Hippocampal formation (tissue), 2 donors: ENCODE measurements at places on chromosomes 1 and 21.

DNA sequence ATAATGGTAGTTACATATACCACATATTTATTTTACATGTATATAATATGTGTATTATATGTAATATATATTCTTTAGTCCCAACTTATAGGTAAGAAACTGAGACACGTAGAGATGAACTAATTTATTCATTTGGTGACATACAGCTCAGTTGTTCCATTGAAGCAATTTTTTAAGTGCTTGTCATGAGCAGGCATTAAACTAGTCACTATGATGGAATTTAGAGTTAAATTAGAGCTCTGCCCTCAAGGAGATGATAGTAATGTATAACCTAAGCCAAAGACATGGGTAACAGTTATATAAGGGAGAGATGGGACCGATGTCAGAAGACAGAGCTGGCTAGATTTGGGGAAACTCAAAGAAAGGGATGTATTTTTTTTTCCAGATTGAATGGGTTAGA, 83.0 kb downstream of the ST6GALNAC5 start:
- no peak for DNase-seq

DNA sequence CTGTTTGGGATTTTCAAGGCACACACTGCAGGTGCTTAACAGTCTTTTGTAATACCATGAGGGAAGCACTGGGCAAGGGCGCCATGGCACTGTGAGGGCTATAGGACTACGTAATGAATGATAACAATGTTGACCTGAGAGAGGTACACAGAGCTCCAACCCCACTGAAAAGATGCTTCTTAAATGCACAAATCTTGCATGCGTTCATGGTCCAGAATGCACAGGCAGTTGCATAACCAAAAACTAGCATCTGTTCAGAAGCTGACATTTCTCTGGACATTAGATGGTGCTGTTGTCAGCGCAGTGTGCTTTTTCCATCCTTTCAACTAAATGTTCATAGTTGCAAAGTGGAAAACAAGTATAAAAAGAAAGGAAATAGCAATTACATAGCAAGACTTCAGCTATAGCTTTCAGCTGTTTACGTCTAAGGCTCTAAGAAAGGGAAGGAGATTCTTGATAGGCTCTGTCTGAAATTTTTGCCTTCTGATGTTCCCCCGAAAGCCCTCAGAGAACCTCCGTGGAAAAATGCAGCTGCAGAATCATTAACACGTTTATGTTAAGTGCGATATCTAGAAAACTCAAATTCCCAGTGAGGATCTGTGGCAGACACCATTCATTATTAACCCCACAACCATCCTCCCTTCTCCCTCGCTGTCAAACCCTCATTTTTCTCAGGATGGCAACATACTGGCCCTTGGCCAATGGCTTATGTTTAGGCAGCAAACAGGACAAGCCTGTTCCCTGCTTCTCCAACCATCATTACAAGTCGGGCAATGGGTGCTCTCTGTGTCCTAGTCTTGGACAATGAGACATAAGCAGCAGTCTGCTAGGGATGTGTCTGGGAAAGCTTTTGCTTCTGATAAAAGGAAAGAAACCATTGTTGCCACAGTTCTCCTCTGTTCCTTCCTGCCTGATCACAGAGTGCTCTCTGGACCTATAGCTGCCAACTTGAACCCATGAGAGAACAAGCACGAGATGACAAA, 8.2 kb upstream of the TARBP1 start:
- peak; percentile 32 for DNase-seq

GRCh38 chr1:209262631-209263030, 320.9 kb upstream of the CAMK1G start:
- DNase-seq: no peak

DNA sequence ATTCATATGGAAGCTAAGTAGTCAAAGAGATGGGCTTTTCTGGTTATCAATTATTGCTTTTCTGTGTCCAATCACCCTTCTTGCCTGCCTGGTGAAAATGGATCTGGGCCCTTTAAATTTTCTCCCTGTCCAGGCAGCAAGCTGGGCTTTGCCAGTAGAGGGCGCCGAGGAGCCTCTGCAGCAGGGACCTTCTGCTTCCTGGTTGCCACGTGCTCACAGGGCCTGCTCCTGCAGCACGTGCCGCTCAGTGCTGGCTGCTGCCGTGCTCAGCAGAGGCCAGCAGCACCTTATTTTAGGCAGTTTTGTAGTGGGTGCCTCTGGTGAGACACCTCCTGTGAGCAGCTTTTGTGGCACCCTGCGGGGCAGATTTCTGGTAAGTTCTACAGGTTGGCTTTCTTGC, 4.0 kb downstream of the ACTL8 start:
- no peak for DNase-seq

DNA sequence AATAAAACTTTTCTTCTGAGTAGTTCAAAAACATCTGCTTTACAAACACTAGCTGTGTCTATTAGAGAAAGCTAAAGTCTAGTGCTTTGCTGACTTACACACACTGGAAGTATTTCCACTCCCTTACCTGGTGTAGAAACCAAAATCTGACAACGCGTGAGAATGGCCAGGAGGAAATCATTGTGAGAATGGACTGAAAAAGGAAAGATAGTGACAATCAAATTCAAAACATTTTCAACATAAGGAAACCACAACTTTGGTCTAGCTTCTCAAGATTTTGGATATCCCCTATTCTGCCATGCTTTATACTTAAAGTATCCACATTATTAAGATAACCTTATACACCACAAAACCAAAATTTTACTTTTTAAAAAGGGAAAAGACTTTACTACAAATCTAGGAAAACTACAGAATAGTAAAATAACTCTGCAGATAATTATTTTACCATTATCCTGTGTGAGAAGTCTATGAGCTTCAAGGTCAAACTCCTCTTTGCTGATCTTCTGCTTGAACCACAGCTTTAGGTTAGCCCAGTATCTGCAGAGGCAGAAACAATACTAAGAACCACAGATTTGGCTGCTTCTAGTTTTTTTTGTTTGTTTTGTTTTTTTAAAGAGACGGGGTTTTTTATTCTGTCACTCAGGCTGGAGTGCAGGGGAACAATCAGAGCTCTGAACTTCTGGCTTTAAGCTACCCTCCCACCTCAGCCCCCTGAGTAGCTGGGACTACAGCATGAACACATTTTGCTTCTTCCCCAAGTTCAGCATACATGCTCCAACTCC, 6.6 kb downstream of the TADA1 start:
- no peak for DNase-seq

GRCh38 chr1:91121366-91121765, 99.5 kb upstream of the ZNF644 start:
- no peak for DNase-seq

GRCh38 chr1:194281376-194281775, 1095.0 kb upstream of the B3GALT2 start:
- DNase-seq: no peak
